Pulmonary artery endothelial cell (primary cell): ENCODE measurements at places on chromosomes 2 and 18. TPM values are rescaled to one million over a fixed set of nuclear protein-coding genes. Genes with fewer than 3 reads are reported as not detected.

- DNase-seq, result no peak
These were observed 405.0 kb upstream of the SLC39A10 start for GRCh38 chr2:195252018-195252417.

APCDD1 gene
- total RNA-seq, result 0.04 and 0.20 TPM in 2 replicates

GRCh38 chr18:45728336-45729010, 4.5 kb downstream of the SLC14A1 start:
- DNase-seq, result no peak

DNA sequence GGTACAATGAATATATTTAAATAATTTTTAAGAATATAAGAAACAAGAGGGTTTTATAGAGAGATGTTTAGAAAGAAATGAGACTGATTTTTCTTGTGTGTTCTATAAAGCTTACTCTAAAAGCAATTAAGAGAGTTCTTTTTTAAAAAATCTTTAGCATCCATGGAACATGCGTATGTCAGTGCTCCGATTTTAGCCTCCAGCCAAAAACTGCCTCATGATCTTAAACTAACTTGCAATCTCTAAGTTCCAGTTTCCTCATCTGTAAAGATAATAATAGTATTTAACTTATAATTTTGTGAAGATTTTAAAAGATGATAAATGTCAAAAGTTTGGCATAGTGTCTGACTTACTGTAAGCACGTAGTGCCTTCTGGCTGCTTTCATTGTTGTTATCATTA, 448.7 kb downstream of the EPHA4 start:
- no peak for DNase-seq
